ENCODE measurements at places on chromosomes 12 and 14.

DNA sequence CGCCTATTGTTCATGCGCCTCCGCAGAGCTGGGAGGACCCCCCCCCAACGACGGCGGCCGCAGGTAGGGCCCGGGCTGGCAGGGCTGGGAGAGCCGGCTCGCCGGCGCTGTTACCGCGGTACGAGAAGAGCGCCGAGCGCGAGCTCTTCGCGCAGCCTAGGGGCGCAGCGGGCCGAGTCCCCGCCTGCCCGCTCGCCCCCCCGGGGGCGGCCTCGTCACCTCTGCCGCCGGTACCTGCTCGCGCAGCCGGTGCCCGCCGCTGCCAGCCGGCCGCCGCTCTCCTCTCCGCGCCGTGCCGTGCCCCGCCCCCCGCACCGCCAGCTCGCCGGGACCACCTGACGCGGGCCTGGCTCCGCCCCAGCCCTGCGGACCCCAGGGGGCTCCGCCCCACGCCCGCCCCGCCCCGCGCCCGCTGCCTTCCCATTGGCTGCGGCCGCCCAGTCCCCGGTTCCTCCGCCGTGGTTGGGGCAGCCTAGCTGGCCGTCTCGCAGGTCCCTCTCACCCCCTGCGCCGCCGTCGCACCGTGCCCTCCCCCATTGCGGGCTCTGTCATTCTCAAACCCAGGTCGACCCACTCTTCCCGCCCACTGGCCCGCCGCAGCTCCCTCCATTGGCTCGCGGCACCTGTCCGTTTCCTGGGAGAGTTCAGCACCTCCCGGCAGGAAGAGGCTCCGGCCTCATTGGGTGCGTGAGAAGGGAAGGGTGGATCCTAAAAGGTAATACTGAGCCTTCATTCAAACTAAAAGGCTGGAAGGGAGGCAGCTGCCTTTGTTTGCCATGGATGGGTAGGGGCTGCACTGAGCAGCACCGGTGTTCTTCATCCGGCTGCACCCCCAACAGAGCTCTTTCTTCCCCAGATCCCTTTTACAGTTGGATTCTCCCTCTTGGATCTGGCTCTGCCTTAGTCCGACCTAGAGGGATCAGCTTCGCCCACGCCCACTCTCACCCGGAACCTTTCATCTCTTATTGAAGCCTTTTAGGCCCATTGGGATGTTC, at the start of gene MAP3K9:
Gene MAP3K9, minus strand, starts transcription at position 289 of the 995 bp plus-strand sequence. CDS start 342 bp downstream, outside the sequence.
- DNase-seq = peak; percentile 97

DNA sequence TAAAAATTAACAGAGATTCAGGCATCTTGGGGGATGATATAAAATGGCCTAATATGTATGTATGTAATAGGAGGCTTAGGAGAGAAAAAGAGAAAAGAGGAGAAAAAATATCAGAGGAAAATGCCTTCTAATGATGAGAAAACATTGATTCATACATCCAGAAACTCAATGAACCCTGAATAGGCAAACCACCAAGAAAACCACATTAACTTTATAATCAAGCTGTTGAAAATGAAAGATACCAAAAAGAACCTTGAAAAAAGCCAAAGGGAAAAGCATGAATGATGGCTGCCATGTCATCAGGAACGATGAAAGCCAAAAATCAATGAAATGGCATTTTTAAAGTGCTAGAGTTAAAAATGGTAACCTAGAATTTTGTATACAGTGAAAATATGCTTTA, 180.2 kb downstream of the EPS8 start:
- no peak for DNase-seq

GRCh38 chr12:10305411-10305810, 2.3 kb upstream of the KLRD1 start:
- DNase-seq = no peak

GRCh38 chr14:61330511-61330910, 9.1 kb downstream of the PRKCH start:
- no peak for DNase-seq

DNA sequence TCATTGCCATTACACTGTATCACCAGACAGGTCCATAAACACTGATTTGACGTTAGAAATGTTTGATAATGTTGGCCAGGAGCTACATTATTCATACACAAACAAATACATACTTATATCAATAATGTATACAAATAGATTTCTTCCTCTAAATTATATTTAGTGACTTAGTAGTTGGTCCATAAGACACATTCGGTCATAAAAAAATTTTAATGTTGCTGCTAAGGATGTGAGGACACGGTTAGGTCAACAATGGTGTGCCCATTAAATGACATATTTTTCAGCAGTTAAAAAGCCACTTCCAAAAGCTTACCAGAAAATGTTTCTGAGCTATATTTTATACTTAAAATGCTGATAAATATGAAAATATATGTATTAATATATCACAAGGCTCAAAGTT, 1148.7 kb upstream of the TMEM132C start:
- no peak for DNase-seq

DNA sequence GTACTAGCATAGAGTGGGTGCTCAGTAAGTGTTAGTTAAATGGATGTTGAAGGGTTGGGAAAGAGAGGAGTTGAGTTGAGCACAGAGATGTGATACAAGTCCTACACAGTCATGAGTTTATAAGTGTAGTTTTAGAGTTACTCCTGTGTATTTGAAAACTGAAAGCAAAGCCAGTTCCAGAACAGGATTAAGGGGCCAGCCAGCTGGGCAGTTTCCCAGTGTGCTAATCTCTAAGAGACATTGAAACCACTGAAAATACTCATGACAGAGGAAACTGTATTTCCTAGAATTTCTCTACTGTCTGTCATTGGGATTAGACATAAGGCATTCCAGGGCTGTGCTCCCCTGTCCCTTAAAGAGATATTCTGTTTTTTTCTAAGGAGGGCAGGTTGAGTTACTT, 101.0 kb downstream of the DERA start:
- DNase-seq = no peak

DNA sequence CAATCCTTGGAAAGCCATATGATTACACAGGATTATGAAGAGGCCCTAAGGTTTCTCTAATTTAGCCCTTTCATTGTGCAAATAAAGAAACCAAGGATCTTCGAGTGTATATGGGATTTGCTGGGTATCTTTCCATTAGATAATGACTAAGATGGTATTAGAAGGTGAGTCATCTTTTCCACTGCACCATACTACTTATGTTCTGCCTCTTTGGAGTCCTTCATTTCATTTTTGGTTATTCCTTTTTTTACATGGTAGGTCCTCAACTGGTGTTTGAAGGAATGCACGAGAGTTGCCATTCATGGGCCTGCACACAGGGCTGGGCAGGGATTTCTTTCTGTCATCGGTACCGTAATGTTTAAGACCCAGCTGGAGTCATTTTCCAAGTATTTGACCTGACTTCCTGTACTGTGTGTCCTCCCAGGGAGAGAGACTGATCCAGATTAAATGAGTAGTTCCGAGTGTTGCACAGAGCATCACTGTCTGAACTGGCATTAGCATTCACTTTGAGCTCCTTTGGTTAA, 85.7 kb downstream of the BORCS5 start:
- DNase-seq = no peak

DNA sequence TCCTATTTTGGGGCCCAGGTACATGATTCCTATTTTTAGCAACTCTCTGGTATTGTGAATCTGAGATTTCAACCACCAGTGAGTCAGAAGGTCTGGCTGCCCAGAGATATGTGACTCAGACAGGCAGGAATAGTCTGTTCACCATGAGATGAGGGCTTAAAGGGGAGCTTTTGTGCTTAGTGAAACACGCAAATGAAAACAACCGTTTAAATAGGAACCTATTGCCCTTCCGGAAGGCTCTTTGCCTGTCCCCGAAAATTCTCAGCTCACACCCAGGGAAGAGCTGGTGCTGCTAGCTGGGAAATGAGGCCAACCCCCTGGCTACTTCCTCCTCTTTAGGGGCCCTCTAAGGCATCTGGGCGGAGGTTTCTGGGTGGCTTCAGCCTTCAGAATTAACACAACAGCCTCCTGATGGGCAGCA, 283.6 kb downstream of the CACNA1C start:
- no peak for DNase-seq

- no peak for DNase-seq
Measured at GRCh38 chr14:62329427-62329826, 567.2 kb downstream of the SNAPC1 start.

- no peak for DNase-seq
Measured at GRCh38 chr12:92656911-92657310, 45.9 kb upstream of the PLEKHG7 start.

- no peak for DNase-seq
Measured at GRCh38 chr14:22180045-22180444, 409.0 kb downstream of the DAD1 start.

- no peak for DNase-seq
Measured at GRCh38 chr14:43754838-43755237, 752.2 kb downstream of the FSCB start.

- DNase-seq = peak; percentile 69
Measured at GRCh38 chr12:48795550-48796455, 6.9 kb upstream of the ADCY6 start.

DNA sequence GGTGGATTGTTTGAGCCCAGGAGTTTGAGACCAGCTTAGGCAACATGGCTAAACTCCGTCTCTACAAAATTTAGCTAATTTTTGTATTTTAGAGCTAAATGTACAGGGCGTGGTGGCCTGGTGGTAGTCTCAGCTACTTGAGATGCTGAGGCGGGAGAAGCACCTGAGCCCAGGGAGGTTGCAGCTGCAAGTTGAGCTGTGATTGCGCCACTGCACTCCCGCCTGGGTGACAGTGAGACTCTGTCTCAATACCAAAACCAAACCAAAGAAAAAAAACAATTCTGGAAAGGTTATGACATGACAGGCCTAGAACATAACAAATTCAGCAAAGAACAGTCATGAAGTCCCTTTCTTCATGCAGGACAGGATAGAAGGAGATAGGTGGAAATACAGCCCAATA, 25.7 kb downstream of the WDR89 start:
- no peak for DNase-seq

GRCh38 chr12:108618079-108618952, 15.4 kb downstream of the SELPLG start:
- DNase-seq = peak; percentile 85

DNA sequence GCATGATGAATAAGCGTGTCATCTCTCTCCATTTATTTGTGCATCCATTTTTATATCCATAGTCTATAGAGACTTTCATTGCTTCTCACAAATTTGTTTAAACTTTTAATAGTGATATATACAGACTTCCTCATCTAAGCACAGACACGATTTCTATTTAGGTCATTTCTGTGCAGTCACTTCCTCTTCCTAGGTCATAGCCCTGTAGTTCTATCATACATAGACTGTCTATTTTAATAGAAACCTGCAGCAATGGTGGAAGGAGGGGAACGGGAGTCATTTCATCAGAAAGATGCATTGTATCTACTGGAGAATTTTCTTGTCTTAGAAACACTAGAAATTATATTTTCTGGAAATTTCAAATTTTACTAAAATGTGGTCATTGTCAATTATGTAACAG, 133.4 kb upstream of the FGD4 start:
- no peak for DNase-seq

DNA sequence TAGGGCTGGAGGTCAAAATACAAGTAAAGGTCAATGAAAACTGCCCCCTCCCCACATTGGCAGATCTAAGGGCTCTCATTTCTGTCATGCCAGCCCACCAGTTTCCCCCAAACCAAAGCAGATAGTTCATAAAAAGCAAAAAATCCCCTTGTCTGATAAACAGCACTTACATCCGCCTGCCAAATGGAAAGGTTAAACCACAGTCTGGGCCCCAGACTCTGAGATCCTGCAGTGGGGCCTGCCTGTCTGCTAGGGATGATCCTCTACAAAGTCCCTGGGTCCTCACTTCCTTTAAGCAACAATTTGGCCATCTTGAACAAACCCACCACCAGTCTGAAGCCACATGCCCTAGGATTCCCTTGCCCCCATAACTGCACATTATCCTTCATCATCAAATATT, 9.7 kb upstream of the RPS26 start:
- no peak for DNase-seq

DNA sequence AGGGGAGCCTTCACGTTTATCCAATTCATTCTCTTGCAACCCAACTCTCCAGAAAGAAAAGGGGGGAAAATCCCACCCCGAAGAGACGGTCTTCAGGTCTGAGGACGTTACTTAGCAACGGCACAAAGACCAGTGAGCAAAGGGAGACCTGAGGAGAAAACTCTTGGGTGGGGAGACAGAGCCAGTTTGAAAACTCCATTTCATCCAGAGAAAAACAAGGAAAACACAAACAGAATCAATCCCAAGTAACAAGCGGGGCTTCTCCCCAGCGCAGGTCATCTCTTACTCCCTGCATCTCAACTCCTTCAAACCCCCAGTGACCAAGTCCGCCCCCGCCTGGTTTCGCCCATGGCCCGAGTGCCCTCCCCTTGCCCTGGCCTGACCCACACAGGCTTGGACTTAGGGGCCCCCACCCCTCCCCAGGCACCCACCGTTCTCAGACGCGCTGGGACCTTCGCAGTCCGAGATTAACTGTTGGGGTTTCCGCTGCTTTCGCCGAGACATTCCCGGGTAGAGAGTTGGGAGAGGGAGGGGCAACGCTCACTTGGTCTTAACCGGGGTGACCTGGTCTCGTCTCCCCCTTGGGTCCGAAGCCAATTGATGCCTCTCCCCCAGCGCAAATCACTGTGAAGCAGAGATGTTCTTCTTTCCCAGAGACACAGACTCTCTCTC, 10.4 kb upstream of the SALL2 start:
- DNase-seq = peak; percentile 37

DNA sequence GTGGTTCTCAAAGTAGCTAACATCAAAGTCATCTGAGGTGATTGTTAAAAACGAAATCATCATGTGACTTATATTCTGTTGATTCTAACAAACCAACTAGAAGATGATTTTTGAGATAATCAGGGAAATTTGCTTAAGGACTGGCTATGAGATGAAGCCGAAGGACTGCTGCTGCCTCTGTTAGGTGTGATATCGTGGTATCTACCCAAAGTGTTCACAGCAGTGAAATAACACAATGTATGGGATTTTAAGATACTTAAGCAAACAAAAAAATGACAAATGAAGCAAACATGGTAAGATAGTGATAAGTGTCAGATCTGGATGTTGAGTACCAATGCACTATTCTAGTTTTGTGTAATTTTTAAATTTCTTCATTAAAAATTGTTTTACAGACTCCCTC, 59.1 kb downstream of the GXYLT1 start:
- DNase-seq = no peak

GRCh38 chr12:69884386-69884785, 59.4 kb downstream of the MYRFL start:
- no peak for DNase-seq

DNA sequence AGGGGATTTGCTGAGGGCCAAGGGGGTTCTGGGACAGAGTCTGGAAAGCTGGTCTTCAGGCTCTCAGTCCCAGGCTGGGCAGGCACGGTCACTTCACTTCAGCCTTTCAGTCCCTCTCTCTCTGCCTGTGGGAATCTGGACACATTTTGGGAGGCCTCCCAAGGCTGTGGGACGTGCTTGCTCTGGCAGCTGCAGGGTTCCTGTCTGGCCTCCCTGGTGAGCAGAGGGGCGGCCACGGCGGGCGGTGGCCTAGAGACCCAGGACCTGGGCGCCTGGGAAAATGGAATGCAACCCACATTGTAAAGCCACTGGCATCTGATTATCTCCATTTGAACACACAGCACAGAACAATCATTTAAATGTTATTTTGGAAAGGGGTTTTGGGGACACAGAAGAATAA, 10.1 kb upstream of the ALDH2 start:
- no peak for DNase-seq

All from endothelial cell (in vitro differentiated cells).